Left lung (tissue), 14 donors: ENCODE measurements at places on chromosomes 5 and 9. TPM values are rescaled to one million over a fixed set of nuclear protein-coding genes. Genes with fewer than 3 reads are reported as not detected.

The NUTM2G gene
- total RNA-seq = not detected

The GPR21 gene
- 0.41 TPM for total RNA-seq

The GPRIN1 gene
- 2.1 TPM for total RNA-seq

The FCN2 gene
- total RNA-seq = not detected

The RGS14 gene
- 14.2 TPM for total RNA-seq

The MELK gene
- 4.9 TPM for total RNA-seq

The TTC39B gene
- total RNA-seq = 21.7 TPM

The TMOD1 gene
- total RNA-seq = 6.0 TPM
